ENCODE measurements at places on chromosomes 6 and 20.

DNA sequence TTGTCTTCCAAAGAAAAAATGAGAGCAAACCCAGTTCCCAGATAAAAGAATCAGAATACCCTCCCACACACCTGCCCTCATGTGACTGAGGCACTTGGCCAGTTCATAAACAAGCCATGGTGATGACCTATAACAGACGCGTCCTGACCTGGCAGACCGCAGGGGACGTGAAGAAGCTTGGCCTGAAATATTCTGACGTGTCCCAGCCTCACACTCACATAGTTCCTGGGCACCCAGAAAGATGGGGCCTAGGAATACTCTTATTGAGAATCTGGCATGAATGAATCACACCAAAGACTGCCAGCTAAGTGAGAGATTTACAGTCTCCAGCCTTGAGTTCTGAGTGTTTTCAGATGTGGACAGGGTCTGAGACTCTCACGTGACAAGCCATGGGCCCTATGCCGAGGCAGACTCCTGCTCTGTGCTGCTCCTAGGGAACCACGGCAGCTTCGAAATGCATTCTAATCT, 17.2 kb upstream of the MAP3K4 start:
- DNase-seq = no peak

GRCh38 chr6:149974825-149975224, 11.1 kb downstream of the ULBP1 start:
- no peak for DNase-seq

GRCh38 chr6:153537422-153537821, 406.3 kb upstream of the RGS17 start:
- no peak for DNase-seq

DNA sequence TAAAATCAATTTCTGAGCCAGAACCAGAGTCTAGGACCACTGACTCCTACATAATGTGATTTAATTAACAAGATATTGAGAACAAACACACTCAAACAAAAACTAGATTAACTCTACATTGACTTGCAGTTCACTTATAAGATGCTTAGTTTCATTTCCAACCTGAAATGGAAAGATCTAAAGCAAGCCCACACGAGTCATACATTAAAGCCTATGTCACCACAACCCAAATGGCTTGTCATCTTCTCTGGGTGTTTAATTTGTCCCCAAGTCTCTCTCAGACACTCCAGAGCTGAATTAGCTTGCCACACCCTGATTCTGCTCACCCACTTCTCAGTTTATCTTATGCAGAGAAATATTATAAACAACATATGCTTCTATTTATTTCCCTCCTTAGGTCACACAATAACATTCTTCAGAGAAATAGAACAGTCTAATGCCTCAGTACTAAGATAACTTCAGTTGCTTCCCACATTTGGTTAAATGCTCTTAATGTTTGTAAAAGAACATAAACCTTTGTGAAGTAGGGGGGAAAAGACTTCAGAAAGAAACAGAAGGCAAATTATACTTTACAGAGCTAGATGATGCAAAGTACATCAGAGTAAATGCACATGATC, 8.8 kb upstream of the FBXO30 start:
- DNase-seq = no peak

GRCh38 chr6:89021629-89022028, 58.2 kb upstream of the RNGTT start:
- DNase-seq = no peak

GRCh38 chr6:83160167-83160566, 32.9 kb downstream of the PGM3 start:
- DNase-seq = no peak

- DNase-seq = no peak
These were observed 4.5 kb downstream of the CST11 start for GRCh38 chr20:23448167-23448566.

DNA sequence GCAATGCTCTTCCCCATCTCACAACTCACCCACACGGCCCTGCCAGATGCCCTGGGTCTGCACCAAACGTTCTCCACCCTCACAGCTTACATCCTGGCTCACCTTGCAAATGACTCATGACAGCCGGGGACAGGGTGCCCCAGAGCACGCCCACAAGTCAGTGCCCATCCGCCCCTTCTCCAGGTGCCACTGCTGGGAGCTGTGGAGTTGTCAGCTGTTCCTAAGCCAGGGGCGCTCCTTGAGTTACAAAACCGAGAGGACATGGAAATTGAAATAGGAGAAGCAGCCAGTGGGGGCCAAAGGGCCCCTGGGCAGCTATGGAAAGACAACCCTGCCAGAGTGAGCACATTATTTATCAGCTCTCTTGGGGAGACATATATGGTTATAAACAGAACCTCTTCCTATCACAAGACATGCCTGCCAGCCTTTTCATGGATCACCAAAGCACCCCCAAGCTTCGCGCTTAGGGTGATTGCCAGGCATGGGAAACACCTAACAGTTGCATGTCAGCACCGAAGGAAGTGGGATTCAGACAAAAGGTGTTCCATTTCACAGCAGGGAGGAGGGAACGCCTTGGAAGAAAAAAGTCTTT, 236.8 kb downstream of the LY86 start:
- DNase-seq = no peak

DNA sequence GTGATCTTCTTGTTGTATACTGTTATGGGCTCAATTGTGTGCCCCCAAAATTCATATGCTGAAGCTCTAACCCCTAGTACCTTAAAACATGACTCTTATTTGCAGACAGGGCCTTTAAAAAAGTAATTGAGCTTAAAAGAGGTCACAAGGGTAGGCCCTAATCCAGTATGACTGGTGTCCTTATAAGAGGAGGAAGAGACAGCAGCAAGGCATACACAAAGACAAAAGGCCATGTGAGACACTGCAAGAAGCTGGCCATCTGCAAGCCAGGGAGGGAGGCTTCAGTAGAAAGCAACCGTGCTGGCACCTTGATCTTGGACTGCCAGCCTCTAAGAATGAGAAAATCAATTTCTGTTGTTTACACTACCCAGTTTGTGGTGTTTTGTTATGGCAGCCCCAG, 8.4 kb downstream of the CAGE1 start:
- no peak for DNase-seq

DNA sequence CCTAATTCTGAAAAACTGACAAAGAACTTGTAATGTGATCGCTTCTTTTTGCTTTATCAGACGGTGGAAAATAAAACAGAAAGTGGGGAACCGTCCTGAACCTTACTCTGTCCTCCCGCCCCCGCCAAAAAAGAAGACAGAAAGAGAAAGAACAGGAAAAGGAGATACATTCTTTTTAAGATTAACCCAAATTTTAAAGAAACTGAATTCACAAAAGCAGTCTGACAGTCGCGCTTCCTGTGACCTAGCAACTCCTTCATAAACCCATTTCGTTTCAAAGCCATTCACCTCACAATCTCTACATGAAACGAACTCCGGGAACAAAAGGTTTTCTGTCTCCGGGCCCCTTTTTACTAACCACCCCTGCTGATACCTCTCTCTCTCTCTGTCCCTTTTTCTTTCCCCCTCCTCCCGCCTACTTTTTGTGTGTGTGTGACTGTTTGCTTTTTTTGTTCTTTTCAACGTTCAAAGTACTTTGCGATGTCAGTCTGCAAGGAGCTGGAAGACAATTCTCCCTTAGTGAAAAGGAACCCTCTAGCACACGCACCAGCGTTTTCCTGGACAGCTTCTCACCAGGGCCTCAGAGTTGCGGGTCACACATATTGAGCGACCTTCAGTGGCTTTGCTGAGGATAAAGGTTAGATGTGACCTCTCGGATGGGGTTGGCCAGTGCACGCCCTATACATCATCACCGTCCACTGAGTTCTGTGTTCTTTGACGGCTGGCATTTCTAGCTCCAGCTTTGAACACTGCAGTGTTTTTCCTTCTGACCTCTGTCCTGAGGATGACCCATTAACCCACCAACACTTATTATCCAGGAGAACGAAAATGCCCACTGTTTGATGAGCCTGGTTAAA, 530 bp upstream of the NEDD9 start:
- no peak for DNase-seq

DNA sequence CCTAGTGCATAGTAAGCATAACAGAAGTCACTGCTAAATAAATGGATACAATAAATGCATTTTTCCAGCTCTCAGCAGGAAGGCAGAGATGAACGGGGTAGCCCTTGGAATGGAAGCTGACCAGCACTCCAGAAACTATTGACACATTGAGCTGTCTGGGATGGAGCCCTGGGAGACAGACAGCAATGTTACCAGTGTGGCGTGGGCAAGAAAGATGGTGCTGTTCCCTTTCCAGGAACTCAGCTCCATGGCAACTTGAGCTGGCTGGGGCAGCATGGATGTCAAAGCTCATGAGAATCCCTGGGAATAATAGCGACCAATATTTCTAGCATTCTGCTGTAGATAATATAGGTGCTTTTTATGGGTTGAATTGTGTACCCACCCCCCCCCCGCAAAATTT, 104.3 kb upstream of the PTPRT start:
- DNase-seq = no peak

Data from NCI-H1930 (cell line).